ENCODE measurements at places on chromosomes 7 and 10.

DNA sequence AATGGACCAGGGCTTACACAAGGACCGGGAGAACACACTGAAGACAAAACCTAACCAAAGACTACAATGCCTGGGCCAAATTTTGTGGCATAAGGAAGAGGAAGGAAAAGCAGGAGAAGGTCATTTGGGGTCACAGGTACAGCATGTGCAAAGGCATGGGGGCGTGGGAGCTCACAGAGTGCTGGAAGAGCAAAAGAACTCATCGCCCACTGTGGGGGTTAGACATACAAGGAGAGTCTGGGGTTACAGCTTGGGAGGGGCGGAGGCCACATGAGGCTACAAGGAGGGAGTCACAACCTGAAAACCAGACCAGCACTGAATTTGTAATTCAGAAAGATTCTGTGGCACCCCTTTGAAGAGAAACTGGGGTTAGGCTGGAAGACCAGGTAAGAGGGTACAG is 9.7 kb downstream of the PUS7 start:
- no peak for DNase-seq

- no peak for DNase-seq
These were observed 18.5 kb downstream of the DDIT4 start for GRCh38 chr10:72292223-72292691.

- DNase-seq, result no peak
These were observed 340.1 kb upstream of the CHRM2 start for GRCh38 chr7:136528329-136528728.

DNA sequence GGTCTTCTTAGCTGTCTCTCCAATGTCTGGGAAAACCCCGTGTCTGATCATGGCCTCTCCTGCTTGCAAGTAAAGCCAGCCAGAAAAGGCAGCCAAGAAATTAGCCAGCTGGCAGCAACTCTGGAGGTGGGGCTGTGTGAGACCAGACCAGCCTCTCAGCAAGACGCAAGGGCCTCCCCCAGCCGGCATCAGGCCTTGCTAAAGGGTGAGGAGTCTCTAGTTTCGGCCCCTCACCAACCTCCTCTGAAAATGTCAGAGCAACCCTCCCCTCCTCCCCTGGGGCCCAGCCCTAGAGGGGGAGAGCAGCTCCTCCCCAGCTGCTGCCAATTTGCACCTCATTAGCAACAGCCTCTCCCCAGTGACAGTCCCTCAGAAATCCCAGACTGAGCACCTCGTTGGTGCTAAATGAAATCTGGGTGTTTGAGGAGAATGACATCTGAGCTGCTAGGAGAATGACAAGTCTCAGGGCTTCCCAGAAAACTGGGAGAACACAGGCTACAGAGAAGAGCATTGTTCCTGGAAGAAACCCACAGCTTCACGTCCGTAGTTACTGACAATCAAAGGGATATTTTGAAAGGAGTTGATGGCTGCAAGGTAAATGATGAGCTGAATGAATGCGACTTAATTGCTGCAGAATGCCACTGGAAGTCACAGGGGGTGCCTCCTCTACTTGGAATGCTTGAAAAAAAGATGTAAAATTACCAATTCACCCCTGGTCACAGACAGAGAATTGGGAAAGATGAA is 25.9 kb downstream of the DGKI start:
- peak; percentile 80 for DNase-seq

GRCh38 chr10:70880077-70880534 is 8.3 kb downstream of the PCBD1 start:
- peak; percentile 77 for DNase-seq

GRCh38 chr7:76281706-76282343 is 20.6 kb upstream of the HSPB1 start:
- DNase-seq, result no peak

DNA sequence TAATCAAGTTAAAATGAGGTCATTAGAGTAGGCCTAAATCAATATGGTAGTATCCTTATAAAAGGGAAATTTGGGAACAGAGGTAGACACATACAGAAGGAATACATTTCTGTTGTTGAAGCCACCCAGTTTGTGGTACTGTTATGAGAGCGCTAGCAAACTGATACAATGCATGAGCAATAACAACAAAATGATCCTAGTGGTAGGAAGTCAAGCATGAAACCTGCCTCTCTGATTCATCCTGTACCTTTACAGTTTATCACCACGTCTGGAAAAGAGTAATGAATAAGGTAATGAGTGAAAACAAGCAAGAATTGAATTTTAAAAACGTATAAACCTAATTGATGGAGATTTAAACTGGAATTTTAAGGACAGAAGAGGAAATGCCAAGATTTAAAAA is 217.2 kb downstream of the PCLO start:
- DNase-seq, result no peak

GRCh38 chr10:113291413-113291812 is 261.4 kb upstream of the HABP2 start:
- no peak for DNase-seq

- peak; percentile 78 for DNase-seq
These were observed 548.7 kb upstream of the GALNT17 start for GRCh38 chr7:70582927-70583895.

DNA sequence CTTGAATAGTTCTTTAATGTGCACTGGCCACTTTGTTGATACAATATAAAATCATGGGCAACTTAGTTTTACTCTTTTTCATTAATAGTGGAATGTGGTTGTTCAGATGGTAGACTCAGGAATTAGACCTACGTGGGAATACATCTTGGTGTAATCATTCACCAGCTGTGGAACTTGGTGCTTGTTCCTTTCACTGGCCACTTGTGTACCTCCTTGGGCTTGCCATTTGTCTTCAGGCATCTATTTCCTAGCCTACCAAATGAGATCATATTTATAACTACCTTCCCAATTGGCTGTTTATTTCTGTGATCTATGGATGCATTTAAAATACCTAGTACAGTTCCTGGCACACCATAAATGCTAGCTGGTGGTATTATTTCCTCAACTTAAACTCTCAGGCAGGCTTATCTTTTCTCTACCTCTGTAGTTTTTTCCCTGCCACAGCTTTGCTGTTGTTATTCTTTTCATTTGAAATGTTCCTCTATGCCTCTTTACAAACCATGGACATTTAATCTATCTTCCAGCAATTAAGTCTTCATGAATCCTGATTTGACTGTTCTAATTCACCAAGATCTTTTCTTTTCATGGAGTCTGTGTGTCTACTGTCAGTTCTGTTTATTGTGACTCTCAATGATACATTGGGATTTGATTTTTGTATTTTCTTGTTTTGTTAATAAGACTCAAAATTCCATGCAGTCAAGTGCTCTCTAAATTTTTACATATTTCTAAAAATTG is 113.0 kb downstream of the ADAM22 start:
- no peak for DNase-seq
